ENCODE measurements at places on chromosomes 5 and 9. TPM values are rescaled to one million over a fixed set of nuclear protein-coding genes. Genes with fewer than 3 reads are reported as not detected.

PCDHB7 gene
- not detected for total RNA-seq

DNA sequence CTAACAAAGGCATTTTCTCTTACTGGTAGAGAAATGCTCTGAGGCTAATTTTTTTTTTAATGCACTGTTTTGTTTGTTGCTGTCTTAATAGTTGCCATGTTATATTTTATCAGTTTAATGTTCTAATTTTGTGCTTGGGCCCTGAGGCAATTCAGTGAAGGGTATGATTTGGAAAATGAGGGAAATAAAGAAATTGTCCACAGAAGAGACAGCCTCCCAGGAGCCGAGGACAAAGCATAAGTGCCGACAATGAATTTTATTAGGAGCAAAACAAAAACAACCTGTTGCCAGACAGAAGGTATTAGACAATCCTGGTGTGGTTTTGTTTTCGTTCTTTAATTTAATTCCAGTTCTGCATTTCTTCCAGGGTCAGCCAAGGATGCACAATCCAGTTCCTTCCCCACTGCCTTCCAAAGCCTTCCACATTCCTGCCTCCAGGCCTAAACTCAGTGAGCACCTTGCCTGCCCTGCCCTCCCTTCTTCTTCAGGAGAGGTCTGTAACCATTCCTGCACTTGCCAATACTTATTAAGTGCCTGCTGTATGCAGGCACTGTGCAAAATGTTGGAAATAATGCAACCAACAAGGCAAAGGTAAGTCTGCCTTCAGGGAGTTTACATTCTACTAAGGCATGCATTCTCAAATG, 4.3 kb upstream of the TCOF1 start:
- no peak for DNase-seq

DNA sequence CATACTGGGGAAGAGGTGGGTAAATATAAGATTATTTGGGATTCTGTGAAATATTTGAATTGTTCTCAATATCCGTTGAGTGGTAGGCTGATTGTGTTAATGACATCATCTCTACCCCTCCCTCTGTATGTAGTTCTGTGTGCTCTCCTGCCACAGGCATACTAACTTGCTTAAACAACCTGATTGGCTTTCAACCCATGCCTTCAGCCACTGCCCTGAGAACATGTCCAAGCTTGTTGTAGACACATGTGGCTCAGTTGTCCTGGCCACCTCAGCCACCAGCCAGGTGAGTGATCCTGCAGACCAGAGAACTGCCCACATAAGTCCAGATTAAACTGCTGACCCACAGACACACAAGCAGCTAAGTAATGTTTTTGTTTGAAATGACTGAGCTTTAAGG, 31.1 kb downstream of the ANKS6 start:
- no peak for DNase-seq

GRCh38 chr5:37869216-37869615, 29.4 kb upstream of the GDNF start:
- no peak for DNase-seq
